ENCODE measurements at places on chromosomes 3 and 15.
A peak's percentile ranks its signal among the peaks of the same experiment; 100 is the strongest.

DNA sequence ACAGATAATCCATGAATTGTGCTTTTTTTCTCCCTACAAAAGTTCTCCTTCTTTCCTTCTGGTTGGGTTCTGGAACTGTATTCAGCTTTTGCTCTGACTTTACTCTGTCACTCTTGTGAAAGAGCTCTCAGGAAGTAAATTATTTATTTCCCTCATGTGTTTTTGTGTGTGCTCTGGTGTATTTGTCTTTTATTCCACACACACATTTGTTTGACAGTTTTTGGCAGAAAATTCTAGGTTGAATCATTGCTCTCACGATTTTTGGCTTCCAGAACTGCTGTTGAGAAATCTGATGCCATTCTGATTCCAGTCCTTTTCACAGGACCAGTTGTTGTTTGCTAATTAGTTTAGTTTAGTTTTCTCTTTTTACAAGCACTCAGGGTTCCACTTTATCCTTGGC lies 172.8 kb downstream of the PLCH1 start:
- DNase-seq: peak; percentile 29

DNA sequence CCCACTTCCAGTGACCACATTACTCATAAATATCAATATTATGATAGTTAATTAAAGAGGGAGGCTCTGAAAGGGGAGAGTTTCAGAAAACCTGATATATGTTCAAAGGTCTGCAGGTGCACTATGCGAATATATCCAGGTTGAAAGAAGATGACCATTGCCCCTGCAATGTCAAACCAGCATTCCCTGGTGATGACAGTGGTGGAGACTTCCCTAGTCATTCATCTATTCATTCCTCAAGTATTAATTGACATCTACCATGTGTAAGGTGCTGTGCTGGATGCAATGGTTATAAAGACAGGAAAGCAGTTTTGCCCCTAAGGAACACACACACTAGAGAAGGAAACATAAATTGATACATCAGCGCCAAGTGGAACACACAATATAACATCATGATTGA lies 588.3 kb upstream of the KCNMB2 start:
- no peak for DNase-seq

DNA sequence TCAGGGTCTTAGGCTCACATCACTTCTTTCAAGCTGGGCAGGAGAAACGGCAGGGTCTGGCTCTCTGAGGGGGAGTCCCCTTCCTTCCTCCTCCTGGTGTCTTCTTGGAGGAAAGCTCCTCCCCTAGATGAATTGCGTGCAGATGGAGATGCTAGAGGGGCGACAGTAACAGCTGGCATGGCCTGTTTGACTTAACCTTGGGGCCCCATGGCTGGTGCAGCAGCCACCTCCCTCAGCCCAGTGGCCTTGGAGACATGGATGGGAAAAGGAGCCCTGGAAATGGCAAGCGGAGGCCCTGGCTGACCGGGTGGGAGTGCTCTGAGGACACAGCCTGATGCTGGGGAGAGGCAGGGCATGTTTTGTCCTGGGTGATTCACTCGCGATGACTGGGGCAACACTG lies 20.2 kb downstream of the PAK6 start:
- no peak for DNase-seq

GRCh38 chr3:38455639-38456430 lies 2.1 kb downstream of the ACVR2B start:
- no peak for DNase-seq

GRCh38 chr3:50164984-50165909 lies 10.1 kb downstream of the SEMA3F start:
- DNase-seq: peak; percentile 70

DNA sequence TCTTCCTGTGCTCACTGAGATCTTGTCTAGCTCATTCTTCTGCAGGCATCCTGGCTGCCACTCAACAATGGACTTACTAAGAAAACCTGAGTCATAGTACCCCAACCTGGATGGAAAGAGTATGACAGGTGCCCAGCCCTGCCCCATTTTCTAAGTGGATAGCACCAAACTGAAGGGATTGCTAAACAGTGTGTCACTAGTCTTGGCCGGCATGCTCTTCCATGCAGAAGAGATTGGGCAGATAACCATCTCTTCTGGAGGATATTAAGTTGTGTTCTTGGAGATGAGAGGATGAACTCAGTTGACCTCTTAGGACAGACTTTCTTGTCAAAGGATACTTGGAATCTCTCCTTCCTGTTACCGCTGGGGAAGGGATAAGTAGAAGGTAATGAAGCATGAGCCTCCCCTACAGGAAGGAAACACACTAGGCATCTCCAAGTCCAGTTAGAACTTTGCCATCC lies 797.5 kb downstream of the AGBL1 start:
- DNase-seq: no peak

GRCh38 chr15:46941241-46941640 lies 776.1 kb upstream of the SEMA6D start:
- no peak for DNase-seq

GRCh38 chr3:130950124-130950523 lies 56.2 kb downstream of the ATP2C1 start:
- no peak for DNase-seq

DNA sequence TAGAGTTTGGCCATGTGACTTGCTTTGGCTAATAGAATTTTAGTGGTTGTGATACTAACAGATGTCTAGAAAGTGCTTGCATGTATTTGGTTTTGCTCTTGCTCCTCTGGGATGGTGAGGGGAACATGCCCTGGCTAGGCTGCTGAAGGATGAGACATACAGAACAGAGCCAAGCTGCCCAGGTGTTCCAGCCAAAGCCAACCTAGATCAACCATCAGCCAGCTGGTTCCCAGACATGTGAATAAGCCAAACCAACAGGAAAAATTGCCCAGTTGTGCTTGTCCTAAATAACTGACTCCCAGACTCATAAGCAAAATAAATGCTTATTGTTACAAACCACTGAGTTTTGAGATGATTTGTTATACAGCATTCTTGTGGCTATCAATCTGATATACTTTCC lies 292.6 kb downstream of the SUCLG2 start:
- no peak for DNase-seq

GRCh38 chr3:129112308-129113052 lies 9.1 kb downstream of the RAB43 start:
- peak; percentile 52 for DNase-seq

GRCh38 chr3:184526088-184526433 lies 35.5 kb upstream of the EPHB3 start:
- peak; percentile 30 for DNase-seq

DNA sequence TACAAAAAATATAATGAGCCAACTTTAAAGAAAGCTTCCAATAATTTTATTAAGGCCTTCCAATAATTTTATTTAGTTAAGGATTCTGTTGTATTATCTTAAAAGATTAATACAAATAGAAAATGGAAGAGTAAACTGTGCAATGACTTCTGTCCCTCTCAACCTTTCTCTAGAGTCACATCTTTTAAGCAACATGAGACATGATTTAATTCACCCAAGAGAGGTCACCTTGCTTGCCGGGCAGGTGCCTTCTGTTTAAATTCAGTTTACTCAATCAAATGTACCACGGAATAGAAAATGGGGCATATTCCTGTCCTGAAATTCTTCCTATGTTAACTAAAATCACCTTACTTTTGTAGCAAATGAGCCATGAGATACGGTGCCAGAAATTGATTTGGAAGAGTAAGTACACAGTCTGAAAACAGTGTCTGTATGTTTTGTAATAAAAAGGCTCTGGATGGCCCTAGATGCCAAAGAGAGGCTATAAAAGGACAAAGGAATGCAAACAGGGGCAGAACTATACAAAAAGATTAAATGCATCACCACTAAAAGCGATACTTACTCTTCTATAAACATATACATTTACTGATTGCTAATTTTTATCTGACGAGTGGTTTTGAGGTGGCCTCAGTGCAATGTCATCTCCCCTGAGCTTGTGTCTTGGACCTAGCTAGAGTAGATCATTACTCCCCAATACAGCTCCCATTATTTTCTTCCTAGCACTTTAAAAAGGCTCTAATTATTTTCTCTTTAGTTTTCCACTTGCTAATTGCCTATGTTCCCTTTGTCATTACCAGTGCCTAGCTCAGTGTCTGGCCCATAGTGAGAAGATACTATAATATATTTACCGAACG lies 134.0 kb downstream of the FHIT start:
- DNase-seq: no peak

GRCh38 chr3:9214185-9214584 lies 35.3 kb downstream of the SRGAP3 start:
- DNase-seq: no peak

DNA sequence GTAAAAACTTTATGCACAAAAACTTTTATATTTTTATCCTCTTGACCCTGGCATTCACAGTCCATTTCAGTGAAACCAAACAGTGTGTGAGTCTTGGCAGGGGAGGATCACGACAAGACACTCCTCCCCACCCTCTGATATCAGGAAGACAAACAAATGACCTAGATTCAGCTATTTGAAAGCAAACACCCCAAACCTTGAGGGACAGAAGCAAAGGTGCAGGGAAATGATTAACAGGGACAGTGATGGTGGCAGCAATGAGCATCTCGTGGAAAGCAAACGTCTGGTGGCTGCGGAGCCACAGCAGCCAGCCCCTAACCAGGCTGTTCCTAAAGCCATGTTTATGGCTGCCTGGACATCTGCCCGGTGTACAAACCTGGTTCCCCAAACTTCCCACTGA lies 52.1 kb downstream of the FSIP1 start:
- DNase-seq: no peak

- DNase-seq: no peak
Observed at GRCh38 chr3:195461594-195462307, 18.9 kb upstream of the ACAP2 start.

DNA sequence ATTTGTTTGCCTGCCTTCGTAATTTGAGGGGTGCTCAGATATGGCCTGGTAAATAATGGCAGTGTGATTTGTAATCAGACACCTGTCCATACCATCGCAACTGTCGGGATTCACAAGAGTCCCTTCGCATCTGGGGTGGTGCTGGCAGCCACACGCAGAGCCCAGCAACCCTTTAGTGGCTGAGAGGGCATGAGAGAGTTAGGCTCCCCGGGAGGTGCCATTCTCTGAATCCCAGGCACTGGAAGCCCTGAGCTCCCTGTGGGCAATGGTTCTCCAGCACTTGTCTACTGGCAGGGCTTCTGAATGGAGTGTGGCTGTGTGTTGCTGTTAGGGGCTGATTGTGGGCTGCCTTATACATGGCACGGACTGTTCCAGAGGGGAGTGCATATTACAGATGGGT lies 230.1 kb downstream of the EBLN2 start:
- no peak for DNase-seq

DNA sequence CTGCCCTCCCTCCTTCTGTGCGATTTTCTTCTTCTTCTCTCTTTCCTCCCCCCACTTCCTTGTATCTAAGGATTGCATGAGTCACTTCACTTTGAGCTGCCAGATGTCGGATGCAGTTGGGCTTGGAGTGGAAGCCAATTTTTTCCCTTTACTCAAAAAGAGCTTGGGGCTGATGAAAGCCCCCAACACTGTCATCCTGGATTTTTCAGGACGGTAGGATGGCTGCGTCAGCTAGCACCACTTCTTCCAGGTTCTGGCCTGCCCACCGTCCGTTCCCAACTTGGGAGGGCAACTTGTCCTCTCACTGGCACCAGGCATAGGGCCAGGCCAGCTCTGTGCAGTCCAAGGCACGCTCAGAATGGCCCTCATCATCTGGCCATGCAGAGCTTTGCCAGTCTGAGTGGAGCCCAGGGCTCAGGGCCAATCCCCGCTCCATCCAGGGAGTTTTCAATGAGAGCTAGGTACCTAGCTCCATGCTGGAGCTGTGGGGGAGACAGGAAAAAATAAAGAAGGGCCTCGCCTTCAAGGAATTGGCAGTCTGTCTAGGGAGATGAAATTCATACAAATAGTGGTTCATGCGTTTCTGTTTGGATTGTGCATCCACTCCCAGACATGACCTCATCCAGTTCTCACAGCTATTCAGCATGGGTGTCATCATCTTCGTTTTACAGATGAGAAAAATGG lies 47.7 kb upstream of the INSYN1 start:
- DNase-seq: peak; percentile 93

GRCh38 chr3:111164621-111165020 lies 93.0 kb downstream of the NECTIN3 start:
- DNase-seq: no peak

DNA sequence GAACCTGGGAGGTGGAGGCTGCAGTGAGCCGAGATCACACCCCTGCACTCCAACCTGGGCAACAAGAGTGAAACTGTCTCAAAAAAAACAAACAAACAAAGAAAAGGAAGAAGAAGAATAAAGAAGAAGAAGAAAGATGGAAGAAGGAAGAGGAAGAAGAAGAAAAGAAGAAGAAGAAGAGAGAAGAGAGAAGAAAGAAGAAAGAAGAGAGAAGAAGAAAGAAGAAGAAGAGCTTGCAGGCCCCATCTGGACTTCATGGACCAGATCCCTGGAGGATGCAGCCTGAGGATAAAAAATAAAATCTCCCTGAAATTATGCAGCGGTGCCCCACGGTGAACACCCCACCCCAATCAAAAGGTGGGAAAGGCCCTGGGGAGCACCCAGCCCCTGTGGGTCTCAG lies 8.8 kb upstream of the MESP1 start:
- no peak for DNase-seq

GRCh38 chr3:17901893-17902292 lies 159.5 kb upstream of the TBC1D5 start:
- no peak for DNase-seq

Data from fibroblast of skin of right biceps (primary cell).